Omental fat pad (tissue), 4 donors: ENCODE measurements at places on chromosomes 3 and 15. TPM values are rescaled to one million over a fixed set of nuclear protein-coding genes. Genes with fewer than 3 reads are reported as not detected.

ADIPOQ gene
- 321 TPM for total RNA-seq

CSPG5 gene
- total RNA-seq = 1.1 TPM

DNAH12 gene
- total RNA-seq = not detected

SLC35G2 gene
- 10.2 TPM for total RNA-seq

DRD3 gene
- not detected for total RNA-seq

SEMA3G gene
- 146 TPM for total RNA-seq

FGD5 gene
- 13.5 TPM for total RNA-seq

SPINT1 gene
- total RNA-seq = 9.5 TPM

IMPG2 gene
- 0.24 TPM for total RNA-seq

LCTL gene
- not detected for total RNA-seq

ATP10A gene
- 18.8 TPM for total RNA-seq

TIGIT gene
- total RNA-seq = 0.72 TPM

C3orf49 gene
- not detected for total RNA-seq

SIDT1 gene
- total RNA-seq = 6.8 TPM
